Osteoblast (primary cell): ENCODE measurements at places on chromosomes 11 and 22. TPM values are rescaled to one million over a fixed set of nuclear protein-coding genes. Genes with fewer than 3 reads are reported as not detected.

YIF1A gene
- total RNA-seq, result 165 and 182 TPM in 2 replicates

C11orf21 gene
- 0.29 and 0.36 TPM in 2 replicates for total RNA-seq

SAA1 gene
- total RNA-seq, result not detected in 2 replicates

LGALS12 gene
- under 0.01 TPM in 1 of 2 replicates, not detected in the other for total RNA-seq

MMP12 gene
- total RNA-seq, result under 0.01 and 0.36 TPM in 2 replicates
